ENCODE measurements at places on chromosomes 4 and X.

DNA sequence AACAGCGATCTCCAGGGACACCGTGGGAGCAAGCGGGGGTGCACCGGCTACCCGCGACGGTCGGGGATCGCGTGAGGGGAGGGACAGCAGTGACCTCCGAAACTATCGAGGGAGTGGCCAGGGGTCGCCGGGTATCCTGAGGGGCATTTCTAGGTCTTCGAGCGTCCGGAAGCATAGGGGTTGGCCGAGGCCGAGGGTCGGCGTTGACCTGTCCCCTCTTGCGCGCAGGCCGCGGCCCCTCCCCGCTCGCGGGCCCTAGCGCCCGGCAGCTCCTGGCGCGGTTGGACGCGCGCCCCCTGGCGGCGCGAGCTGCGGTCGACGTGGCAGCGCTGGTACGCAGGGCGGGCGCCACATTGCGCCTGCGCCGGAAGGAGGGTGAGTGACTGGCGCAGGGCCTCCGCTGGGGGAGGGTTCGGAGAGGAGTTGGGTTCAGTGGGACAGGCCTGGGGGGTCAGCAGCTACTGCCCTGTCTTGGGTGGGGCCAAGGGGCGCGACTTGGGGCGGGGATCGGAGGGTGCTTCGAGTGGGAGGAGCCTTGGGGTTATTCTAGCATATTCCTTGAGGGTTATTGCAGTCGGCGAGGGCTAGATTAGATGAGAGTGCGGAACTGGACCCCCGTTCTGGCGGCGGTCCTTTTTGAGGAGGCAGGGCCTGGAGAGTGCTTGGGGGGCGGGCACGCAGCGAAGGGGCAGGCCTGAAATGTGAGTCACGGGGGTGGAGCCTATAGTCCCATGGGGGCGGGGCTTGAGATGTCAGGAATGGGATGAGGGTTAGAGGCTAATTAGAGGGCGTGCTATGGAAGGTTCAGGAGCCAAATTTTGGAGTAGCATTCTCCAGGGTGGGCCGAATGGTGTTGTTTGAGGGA, 1.2 kb downstream of the MAGIX start:
- no peak for DNase-seq

- DNase-seq = no peak
Measured at GRCh38 chrX:122517786-122518185, 666.3 kb upstream of the GRIA3 start.

- DNase-seq = no peak
Measured at GRCh38 chr4:58219179-58219578, 1109.0 kb upstream of the IGFBP7 start.

GRCh38 chrX:46381630-46382029, 163.6 kb downstream of the ZNF674 start:
- DNase-seq = no peak

DNA sequence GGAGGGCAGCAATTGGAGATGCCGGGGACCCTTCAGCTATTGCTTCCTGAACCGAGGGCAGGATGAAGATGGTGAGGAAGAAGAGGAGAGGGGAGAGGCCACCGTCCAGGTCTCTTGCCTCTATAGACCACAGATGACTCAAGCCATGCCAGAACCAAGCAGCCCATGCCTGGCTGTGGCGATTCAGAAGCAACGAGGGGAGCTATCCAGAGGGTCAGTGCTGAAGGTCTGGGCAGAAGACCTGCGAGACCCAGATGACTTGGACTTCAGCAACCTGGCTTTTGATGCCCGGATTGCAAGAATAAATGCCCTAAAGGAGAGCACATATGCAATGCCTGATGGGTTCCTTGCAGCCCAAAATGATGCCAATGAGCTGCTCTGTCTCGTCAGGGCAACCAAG, 70.2 kb upstream of the PRPS2 start:
- no peak for DNase-seq

DNA sequence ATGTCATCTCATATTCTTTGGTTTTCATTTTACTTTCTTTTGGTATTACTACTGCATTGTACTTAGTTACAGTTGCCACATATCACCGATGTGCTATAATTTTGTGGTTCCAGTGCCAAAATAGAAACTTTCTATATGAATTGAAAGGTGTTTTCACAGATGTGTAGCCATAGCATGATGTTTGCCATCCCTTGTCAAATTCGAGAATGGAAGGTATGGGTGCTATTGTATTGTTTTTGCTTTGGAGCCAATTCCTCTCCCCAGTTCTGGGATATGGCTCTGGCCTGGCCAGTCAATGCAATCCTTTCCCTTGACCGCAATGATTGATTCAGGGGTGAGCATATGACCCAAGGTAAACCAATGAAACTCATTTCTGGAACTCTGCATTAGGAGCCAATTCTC, 86.2 kb upstream of the RPS6KA3 start:
- no peak for DNase-seq

GRCh38 chrX:2317527-2318055, 183.2 kb downstream of the DHRSX start:
- no peak for DNase-seq

DNA sequence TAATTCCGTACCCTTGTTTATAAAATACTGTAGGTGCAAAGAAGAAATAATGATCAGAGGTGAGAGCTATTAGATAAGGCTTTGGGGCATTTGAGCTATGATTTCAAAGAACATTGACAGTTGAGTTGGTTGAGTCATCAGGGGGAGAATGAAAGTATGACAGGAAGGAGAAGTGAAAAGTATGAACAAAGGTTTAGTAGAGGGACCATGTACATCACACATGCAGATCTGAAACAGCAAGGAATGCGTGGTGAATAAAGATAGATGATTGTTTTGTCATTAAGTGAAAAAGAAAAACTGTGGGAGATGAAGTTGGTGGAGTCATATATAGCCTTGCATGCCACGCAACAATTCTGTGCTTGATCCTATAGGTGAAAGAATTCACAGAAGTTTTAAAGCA, 163.1 kb downstream of the ARAP2 start:
- DNase-seq = no peak

GRCh38 chrX:17994429-17994828, 133.3 kb upstream of the RAI2 start:
- DNase-seq = no peak

- no peak for DNase-seq
Measured at GRCh38 chr4:5276475-5277075, 225.3 kb downstream of the STK32B start.

- no peak for DNase-seq
Measured at GRCh38 chr4:22739968-22740367, 47.2 kb downstream of the GBA3 start.

DNA sequence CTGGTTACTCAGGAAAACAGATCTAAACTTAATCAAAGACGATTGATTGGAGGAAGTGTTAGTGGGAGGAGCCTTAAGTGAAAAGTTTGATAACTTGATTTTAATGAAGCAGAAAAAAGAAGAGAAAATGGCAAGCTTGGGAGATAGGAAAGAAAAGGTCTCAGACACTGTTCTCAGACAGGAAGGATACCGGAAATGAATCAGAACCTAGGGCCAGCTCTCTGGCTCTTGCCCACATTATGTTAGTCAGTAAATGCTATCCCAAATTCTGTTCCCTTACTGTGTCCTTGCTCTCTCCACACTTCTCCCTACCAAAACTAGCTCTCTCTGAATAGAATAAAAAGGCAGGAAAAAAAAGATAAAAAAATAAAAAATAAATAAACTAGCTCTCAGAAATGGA, 48.6 kb upstream of the TMEM164 start:
- no peak for DNase-seq

- DNase-seq = no peak
Measured at GRCh38 chr4:113618205-113618604, 143.3 kb downstream of the CAMK2D start.

DNA sequence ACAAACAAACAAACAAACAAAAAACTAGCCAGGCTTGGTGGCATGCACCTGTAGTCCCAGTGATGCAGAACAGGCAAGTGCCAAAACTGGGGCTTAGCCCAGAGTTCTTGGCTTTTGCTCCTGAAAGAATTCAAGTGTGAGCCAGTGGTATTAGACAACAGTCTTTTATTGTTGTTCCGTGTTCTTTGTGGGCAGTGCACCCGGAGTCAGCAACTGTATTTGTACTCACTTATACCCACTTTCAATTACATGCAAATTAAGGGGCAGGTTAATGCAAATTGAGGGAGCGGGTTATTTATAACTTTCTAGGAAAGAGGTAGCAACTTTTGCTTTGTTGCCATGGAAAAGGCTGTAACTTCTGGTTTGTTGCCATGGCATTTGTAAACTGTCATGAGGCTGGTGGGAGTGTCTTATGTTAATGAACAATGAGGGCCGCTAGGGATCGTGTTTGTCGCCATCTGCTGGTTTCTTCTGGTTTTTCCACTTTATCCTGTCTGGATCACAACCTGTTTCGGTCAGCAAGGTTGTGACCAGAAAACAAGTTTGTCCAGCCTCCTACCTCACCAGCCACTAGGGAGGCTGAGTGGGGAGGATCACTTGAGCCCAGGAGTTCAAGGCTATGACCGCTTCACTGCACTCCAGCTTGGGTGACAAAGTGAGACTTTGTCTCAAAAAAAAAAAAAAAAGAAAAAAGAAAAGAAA, 88.8 kb upstream of the ESX1 start:
- peak; percentile 10 for DNase-seq

- no peak for DNase-seq
Measured at GRCh38 chr4:114535725-114536124, 62.9 kb upstream of the UGT8 start.

GRCh38 chrX:47278691-47279090, 45.9 kb downstream of the USP11 start:
- no peak for DNase-seq
